NCI-H526 treated with DMSO at 0.1 percent for 48 hours (cell line): ENCODE measurements at places on chromosomes 6 and 20.

DNA sequence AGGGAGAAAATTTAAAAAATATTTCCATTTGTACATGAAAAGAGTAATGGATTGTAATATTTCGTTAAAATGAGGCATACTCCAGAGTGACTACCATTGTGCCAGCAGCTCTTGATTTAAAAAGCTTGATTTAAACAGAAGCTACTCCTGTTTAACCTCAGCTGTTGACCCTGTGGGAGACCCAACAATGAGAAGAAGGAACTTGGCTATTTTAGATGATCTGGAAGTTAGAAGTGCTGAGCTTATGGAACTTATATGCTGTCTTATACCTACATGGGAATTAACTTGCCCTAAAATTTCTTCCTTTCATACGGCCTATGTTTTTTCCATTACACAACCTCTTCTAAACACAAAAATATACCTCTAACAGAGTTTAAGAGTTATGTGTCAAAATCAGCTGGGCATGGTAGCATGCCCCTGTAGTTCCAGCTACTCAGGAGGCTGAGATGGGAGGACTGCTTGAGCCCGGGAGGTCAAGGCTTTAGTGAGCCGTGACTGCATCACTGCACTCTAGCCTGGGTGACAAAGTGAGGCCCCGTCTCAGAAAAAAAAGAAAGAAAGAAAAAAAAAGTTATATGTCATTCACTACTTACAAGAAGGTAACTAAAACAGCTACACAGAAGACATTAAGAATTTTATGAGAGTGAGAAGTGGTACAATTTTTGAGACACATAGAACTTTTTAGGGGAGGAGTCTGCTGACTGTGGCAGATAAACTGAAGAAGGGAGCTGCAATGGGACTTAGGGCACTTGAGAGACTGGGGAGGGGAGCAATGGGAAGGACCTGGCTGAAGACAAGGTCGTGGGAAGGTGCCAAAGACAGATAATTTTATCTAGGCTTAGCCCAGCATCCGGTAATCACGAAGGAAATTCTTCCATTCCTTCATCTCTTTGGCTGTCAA, 139.9 kb downstream of the MYB start:
- no peak for DNase-seq

GRCh38 chr6:155519176-155519738, 63.6 kb upstream of the NOX3 start:
- no peak for DNase-seq

DNA sequence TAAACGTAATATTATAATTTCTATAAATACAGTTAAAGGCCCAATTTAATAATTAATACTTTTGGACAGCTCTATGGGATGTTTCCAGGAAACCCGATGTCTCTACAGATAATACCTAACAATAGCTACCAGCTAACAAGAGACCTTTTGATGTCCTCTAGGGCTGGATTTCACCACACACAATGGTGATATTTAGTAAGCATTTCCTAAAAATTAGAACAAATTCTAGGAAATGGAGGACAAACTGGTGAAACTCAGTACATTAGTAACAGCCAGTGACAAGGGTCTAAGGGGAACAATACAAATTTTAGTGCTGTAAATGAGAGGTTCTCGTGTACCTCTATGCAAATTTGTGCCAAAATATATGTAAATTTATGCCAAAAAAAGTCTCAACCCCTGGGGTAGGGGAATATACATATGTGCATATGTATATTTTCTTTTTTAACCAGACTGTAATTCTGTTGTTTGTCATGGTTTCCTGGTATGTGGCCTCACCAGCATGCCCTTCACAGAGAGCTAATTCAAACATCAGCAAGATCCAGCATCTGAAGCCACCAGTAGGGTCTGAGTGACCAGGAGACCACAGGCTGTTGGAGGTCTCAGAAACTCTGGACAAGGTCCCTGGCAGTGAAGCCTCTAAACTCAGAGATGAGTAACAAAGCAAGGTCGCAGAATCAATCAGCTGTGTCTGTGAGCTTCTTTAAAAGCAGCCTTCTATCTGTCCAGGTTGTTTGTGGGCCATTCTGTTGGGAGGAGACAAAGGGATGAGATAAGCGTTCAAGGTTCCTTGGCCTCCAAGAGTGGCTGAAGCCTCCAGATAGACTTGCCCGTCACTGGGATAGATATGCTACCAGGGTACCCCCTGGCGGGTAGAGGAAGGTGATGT, 235.1 kb upstream of the RREB1 start:
- DNase-seq: peak; percentile 63

DNA sequence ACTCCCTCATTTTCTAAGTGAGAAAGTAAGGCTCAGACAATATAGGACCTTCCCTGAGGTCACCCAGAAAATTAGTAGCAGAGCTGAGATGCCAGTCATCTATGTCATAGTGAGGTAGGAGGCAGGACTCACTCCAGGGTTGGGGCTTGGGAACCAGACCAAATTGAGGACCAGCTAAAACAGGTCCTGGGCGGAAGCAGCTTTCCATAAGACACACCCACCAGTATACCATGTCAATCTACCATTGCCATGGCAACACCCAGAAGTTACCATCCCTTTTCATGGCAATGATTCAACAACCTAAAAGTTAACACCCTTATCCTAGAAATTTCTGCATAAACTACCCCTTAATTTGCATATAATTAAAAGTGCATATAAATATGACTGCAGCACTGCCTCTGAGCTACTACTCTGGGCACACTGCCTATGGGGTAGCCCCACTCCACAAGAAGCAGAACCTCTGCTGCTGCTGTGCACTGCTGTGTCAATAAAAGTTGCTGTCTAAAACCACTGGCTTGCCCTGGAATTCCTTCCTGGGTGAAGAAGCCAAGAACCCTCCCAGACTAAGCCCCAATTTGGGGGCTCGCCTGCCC, 30.3 kb upstream of the OCSTAMP start:
- no peak for DNase-seq

GRCh38 chr6:153485072-153485471, 354.0 kb upstream of the RGS17 start:
- peak; percentile 37 for DNase-seq

GRCh38 chr6:5759571-5759970, 247.2 kb downstream of the NRN1 start:
- DNase-seq: no peak

GRCh38 chr20:3240776-3241363, 1.9 kb upstream of the SLC4A11 start:
- DNase-seq: no peak
